HL-60 (cell line): ENCODE measurements at places on chromosomes 11 and 22.
A peak's percentile ranks its signal among the peaks of the same experiment; 100 is the strongest.

DNA sequence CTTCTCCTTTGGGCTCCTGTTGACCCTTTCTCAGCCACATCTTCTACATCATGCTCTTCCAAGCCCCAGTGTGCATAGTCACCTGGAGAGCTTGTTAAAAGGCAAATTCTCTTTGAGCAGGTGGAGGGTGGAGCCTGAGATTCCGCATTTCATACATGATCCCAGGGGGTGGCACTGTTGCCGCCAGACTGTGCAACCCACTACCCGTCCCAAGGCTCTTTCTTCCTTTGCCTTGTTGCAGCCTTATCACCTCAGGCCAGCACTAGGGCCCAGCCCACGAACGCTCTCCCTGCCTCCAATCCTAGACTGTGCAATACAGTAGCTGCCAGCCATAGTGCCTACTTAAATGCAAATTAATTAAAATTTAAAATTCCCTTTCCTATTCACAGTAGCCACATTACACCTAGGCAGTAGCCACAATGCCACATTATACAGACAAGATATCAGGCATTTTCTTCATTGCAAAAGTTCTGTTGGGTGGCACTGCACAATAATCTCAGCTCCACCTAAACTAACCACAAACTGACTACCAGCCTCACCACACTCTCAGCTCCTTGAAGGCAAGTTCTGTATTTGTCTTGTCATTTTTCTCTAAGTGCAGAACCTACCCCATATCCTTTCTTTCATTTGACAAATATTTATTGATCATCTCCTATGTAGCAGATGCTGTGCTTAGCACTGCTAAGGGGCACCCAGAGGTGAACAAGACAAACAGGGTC is 4.6 kb upstream of the KCNJ5 start:
- no peak for DNase-seq

DNA sequence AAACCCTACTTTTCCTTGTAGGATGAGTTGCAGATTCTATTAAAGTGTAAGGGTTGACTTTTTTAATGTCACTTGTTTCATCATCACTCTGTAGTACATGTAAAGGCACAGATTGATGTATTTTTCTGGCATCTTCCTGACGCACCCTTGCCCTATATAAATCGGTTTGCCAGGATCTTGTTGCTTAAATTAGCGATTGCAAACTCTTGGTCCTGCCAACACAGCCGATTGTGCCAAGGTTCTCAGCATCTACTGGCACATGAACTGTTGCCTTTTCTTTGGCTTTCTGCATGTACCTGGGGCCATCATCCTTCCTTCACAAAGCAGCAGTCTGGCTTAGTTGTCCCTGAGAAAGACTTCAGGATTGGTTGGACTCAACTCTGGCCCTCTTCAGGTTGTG is 7.5 kb upstream of the LIN7C start:
- DNase-seq, result no peak

GRCh38 chr11:121422675-121423074 is 29.4 kb upstream of the SORL1 start:
- DNase-seq, result no peak

DNA sequence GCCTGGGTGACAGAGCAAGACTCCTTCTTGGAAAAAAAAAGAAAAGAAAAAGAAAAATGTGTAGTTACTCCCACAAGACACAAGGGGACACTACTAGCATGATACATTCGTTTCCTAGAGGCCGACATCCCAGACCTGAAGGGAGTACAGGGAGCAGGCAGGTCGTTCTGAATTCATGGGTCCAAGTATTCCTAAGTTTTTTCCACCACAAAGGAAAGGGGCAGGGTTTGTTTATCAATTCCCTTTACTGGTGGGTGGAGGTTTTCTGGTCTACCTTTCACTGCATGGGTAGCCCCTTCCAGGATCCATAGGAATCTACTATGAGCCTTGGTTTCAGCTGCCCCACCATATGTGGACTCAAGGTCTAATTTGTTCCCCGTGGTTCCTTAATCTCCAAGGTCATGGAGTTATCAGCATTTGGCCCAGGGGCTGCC is 11.8 kb downstream of the TIGD3 start:
- DNase-seq, result no peak

- DNase-seq, result no peak
Measured at GRCh38 chr22:50473855-50474671, 772 bp downstream of the SBF1 start.

DNA sequence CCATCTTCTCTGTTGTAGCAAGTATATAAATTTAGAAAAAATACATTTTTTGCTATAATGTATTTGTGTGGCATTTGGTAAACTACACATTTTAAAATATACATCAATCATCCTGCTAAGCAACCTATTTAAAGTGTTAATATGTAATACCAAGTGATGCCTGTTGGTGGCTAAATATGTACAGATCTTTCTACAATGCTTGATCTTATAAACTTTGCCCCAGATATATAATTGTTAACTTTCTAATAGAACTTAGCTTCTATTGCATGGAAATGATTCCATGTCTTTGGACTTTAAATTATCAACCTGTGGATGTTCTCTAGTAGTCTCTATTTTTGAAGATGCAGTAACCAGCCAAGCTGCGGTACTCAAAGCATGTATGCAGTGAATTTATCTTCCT is 1260.4 kb upstream of the RAG2 start:
- no peak for DNase-seq

DNA sequence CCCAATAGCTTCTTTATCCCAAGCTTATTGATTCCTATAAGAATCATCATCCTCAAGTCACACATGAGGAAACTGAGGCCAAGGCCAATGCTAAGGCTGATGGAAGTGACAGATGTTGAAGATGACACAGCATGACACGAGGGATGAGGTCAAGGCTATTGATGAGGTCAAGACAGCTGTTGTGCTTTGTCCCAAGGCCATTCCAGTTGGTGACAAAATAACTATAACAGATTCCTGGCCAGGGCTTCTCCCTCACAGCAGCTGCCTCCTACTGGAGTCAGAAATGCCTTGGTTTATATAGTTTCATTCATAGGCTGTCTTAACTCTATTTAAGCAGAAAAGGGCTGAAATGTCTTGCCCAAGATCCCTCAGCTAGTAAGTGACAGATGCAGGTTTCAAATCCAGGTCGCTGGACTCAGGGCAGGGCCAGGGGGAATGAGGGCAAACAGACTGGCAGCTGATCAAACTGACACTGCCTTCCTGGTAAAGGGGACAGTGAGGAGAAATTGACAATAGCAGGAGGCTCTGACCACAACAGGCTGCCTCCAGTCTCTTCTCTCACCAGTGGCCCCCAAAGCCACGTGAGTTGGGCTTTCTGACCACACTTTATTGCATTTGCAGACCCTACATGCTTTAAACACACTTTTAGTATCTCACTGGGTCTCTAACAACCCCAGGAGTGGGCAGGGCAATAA is 16.5 kb downstream of the MIF start:
- no peak for DNase-seq

- no peak for DNase-seq
Measured at GRCh38 chr11:113538451-113539412, 63.5 kb upstream of the DRD2 start.

GRCh38 chr11:19735909-19736498 is 23.4 kb downstream of the NAV2 start:
- no peak for DNase-seq

DNA sequence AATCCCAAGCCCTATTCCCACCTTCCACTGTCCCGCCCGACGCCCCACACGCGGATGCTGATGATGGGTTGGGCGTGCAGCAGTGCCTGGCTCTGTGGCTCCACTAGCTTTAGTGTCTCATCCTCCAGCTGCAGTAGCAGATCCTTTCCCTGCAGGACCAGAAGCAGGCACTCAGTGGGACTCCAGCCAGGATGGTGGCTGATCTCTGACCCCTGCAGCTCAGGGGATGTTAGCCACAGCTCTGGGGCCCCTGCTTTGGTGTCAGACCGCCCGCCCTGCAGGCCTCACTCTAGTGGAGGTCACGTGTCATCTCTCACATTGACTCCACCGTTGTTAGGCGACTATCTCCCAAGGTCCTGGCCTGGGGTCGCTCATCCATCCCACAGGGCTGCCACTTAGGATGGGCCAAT is 11.8 kb downstream of the SMPD1 start:
- DNase-seq, result no peak

GRCh38 chr11:78190871-78191538 is 2.3 kb downstream of the USP35 start:
- no peak for DNase-seq

DNA sequence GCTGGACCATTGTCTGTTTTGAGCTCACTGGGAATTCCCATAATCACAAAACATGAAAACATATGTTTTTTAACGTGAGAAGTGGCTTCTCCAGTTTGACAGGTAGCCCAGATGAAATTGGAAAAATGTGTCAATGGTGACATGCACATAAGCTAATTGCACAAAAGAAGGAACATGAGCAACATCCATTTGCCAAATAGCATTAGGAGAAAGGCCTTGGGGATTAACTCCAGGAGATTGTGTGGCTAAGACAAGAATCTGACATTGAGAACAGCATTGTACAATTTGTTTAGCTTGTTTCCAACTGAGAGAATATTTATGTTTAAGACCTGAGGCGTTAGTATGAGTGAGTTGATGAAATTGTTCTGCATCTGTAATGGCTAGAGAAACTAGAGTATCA is 147.0 kb upstream of the API5 start:
- DNase-seq, result no peak

- DNase-seq, result no peak
Measured at GRCh38 chr11:65814986-65815565, 18.7 kb upstream of the SNX32 start.

DNA sequence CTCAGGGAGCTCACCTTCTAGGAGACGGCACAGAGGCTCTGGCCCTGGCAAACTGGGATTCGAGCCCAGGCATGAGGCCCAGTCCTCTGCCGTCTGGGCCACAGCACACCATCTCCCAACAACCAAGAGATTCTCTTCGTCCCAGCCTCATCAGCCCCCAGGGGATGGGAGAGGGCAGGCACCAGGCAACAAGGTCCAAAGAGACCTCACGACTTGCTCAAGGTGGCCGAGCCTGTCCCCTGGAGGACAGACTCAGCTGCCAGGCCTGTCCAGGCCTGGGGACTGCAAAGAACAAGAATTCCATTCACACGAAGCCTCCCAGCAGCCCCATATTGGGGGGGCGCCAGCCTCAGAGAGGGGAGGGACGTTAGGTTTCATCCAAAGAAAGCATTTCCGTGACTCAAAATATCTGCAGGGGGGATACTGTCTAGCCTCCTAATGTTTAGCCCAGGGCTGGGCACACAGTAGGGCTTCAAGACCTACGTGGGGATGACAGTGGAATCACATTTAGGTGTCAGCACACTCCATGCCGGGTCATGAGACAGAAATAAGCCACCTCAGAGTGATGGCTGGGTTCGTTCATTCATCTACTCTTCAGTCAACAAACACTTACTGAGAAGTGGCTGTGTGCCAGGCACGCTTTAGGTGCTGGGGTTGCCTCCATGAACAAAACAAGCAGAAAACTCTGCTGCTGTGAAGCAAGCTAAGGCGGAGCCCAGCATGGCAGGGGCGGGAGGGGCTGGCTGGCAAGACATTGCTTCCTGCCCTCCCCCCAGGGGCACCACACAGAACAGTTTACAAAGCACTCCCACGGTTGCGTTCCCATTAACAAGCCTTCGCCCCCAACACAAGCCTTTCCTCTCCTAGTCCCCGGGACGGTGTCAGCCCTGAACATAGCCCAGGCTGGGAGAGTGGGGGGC is 1.2 kb downstream of the CARNS1 start:
- DNase-seq, result no peak

DNA sequence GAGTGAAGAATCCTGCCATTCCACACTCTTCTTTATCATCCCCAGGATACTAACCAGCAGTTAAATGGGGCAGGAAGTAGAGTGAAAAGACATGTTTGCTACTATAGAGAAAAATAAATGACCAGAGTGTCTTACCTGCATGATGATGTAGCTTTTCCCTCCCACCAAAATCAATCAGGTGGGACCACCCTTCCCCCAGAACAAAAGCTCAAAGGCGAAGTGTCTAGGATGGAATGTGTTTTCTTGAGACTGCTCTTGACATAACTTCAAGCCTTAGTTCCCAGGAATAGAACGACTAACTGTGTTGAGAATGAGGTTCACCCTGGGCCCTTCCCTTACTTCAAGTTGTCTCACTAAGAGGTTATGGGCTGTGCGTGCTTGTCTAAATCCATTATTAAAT is 339.2 kb upstream of the CCDC90B start:
- no peak for DNase-seq

DNA sequence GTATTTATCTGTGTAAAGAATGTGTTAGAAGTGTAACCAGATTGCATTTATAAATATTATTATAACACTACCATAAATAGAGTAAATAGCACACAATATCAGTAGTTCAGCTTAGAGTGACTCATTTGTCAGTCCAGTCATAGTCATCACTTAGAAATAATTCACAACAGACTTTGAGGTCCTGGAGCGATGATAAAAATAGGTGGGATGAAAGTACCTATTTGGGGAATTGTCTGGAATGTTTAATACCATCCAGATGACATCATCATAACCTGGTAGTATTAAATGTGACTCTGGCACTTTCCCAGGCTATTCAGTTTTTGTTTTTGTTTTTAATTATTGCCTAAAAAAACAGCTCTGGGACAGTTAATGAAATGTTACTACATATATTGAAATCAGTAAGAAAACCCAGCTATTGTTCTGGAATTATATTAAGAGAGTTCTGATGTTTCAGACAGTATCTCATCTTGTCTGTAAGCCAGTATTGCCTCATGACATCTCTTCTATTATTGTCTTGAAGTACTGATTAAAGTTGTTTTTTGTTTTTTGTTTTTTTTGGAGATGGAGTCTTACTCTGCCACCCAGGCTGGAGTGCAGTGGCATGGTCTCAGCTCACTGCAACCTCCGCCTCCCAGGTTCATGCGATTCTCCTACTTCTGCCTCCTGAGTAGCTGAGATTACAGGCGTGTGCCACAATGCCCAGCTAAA is 74.8 kb downstream of the SIK2 start:
- DNase-seq, result no peak

GRCh38 chr22:32531228-32531627 is 56.6 kb downstream of the FBXO7 start:
- no peak for DNase-seq

- DNase-seq, result no peak
Measured at GRCh38 chr22:33986167-33986771, 66.0 kb upstream of the LARGE1 start.

- no peak for DNase-seq
Measured at GRCh38 chr11:75583718-75584658, 21.9 kb downstream of the SERPINH1 start.

- DNase-seq, result no peak
Measured at GRCh38 chr22:30225220-30225927, 21.2 kb downstream of the LIF start.

- no peak for DNase-seq
Measured at GRCh38 chr11:45725121-45725520, 59.7 kb upstream of the CHST1 start.

DNA sequence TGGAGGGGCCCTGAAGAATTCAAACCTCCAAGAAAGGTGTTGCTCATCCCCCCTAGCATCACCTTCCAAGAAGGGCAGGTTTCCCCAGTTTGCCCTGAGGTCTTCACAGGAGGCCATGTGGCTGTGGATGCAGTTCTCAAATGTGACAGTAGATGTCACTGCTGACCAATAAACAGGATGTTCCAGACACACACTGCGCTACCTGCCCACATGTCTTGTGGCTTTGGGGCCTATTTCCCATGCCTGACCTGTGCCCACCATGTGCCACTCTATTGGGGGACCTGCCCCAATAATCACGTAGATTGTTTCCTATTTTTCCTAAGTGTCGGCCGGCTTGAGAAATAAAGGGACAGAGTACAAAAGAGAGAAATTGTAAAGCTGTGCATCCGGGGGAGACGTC is 4.5 kb downstream of the GSTT2 start:
- peak; percentile 40 for DNase-seq
